ENCODE measurements at places on chromosomes 4 and X.

GRCh38 chr4:73538162-73538561, 56.6 kb downstream of the AFM start:
- DNase-seq = no peak

- DNase-seq = no peak
Observed at GRCh38 chr4:168841000-168841671, 168.9 kb downstream of the CBR4 start.

DNA sequence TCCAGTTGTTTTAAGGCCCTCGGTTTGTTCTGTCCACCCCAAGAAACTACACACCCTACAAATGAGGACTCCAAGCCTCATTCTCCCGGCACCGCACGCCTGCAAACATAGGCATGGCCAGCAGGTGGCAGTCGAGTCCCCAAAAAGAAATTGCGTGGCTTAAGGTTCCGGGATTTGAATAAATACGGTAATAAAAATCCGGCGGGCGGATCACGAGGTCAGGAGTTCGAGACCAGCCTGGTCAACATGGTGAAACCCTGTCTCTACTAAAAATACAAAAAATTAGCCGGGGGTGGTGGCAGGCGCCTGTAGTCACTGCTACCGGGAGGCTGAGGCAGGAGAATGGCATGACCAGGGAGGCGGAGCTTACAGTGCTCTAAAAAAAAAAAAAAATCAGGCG, 21.8 kb upstream of the CSF2RA start:
- peak; percentile 61 for DNase-seq

GRCh38 chr4:41989994-41990364, 351 bp upstream of the SLC30A9 start:
- DNase-seq = no peak

DNA sequence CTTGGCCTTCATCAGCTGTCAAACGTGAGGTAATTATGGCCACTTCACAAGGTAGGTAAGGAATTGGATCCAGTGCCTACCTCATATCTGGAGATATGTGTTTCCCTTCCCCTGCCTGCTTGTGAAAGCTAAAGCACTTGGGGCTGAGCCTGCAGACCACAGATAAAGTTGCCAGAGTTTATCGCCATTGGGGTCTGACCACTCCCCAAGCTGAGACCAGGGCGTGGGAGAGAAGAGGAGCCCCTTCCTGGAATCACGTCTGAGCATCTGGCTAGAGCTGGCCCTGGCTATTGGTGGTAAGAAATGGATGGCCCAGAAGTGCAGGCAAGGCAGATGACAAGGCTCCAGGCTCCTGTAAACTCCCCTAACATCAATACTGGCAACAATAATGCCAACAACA, 2.7 kb downstream of the ALAS2 start:
- DNase-seq = no peak

- DNase-seq = no peak
Observed at GRCh38 chr4:101280866-101281600, 66.3 kb downstream of the PPP3CA start.

DNA sequence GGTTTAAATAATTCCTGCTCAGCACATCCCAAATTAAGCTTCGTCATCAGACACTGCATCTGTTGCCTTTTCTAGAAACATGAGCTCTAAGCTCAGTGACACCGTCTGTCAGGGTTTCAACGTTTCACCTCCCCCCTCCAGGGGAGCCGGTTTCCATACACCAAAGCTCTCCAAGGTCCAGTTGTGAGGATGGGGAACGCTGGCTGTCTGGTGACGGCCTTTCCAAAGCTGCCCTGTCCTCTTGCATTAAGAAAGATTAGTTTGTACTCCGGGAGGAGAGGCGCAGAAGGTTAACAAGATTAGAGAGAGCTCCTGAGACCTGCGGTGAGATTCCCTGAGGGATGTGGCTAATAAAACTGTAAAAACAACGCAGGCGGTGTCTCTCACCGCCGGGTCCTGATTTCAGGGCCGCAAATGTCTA, 43.2 kb downstream of the ASMT start:
- no peak for DNase-seq

GRCh38 chr4:69830560-69831269, 29.2 kb downstream of the SULT1E1 start:
- peak; percentile 54 for DNase-seq

GRCh38 chr4:119540249-119540648, 88.4 kb downstream of the PDE5A start:
- DNase-seq = no peak

DNA sequence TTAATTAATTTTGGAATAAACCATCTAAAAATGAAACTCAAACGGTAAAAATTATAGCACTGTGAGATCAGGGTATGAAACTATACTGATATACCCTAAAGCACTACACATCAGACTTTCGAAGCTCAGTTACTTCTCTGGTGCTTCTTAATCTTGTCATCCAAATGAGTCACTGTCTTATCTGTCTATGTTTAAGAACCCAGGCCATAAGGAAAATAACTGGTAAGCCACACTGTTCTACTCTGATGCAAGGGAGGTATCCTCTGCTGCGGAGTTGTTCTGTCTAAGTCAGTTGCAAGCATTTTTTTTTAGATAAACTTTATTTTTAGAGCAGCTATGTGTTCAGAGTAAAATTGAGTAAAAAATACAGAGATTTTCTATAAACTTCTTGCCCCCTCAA, 830.8 kb upstream of the POU3F4 start:
- no peak for DNase-seq

DNA sequence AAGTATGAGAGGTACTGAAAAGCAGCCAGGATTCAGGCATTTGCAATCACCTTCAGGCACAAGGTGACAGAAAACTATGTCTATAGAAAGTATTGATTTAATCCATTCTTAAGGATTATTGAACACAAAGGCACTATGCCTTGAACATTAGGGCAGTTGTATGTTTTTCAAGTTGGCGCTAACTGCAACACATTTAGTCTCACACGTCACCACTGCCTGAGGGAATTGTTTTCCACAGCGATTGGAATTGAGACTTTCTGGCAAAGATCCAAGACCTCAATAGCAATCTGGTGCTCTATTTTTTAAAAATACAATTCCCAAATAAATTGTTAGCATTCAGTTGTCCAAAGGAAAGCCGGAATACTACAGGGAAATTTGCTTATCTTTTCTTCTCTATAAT, 52.7 kb upstream of the FTHL17 start:
- DNase-seq = no peak

GRCh38 chrX:10634392-10635161, 14.2 kb upstream of the MID1 start:
- DNase-seq = peak; percentile 88

DNA sequence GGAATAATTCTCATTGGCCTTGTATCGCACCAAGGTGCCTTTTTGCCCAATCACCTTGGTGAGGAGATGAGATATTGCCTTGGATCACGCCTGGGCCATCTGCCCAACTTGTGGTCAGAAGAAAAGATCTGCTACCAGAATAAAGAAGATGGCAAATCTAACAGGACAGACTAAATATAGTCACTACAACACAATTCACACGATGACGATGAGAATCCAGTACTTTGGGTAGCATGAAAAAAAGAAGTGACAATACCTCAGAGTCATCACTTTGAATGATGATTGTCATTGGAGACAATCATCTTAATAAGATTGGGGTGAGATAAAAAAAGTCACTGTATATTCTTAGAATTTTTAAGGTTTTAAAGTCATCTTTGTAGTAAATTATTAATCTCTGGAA, 7.3 kb upstream of the MSL3 start:
- DNase-seq = no peak

GRCh38 chr4:185004562-185005218, 13.6 kb upstream of the HELT start:
- no peak for DNase-seq

GRCh38 chr4:25818371-25818871, 44.4 kb downstream of the SEL1L3 start:
- DNase-seq = peak; percentile 70

GRCh38 chr4:168275836-168276235, 42.7 kb downstream of the DDX60 start:
- no peak for DNase-seq

GRCh38 chr4:88242144-88242543, 42.2 kb downstream of the PPM1K start:
- no peak for DNase-seq

- peak; percentile 7 for DNase-seq
Observed at GRCh38 chrX:49761481-49761880, 65.7 kb upstream of the PAGE1 start.

DNA sequence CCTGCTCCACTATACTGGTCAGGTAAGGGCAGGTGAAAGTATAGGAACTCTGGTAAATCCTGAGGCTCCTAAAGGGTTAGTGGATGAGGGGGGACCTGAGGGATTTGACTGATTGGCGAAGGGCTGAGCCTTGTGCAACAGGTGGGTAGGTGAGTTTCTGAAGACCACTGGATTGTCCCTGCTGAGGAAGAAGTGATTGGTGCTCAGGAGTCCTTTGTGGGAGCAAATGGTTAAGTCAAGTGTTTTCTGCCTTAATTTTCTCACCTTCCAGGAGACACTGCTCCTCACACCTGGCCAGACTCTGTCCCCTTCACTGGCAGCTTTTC, 156.6 kb downstream of the AMMECR1 start:
- DNase-seq = no peak

- DNase-seq = no peak
Observed at GRCh38 chr4:146110871-146111485, 64.5 kb upstream of the LSM6 start.

DNA sequence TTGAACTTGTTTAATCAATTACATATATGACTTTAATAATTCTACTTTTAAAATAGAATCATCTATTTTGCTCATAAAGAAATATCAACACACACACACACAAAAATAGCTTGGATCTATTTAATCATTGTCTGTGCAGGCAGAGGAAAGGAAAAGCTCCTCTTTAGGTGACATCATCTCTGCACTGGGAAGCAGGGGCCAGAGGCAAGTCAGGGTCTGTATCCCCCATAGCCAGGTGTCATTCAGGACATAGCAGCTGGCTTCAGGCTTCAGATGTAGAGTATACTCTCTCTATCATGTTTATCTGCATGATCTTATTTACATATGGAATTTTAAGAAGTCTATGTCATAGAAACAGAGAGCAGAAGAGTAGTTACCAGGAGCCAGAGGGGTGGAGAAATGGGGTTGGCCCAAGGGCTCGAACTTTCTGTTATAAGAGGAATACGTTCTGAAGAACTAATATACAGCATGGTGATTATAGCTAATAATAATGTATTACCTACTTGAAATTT, 110.4 kb upstream of the LDB2 start:
- DNase-seq = no peak

DNA sequence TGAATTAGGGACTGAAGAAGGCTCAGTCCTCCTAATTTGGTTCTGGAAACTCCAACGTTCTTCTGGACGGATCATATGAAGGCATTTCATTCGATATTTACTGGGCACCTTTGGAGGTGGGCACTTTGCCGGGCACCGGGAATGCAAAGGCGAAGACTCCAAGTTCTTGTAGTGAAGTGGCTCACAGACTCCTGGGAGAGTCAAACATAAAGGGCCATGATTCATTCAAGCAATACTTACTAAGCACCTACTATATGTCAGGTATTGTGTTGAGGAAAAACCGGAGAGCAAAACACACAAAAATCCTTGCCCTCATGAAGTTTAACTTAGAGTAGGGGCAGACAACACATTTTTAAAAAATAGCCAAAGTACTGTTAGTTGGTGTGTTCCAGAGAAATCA, 17.0 kb upstream of the ERCC6L start:
- no peak for DNase-seq

- DNase-seq = no peak
Observed at GRCh38 chrX:40705658-40706312, 29.6 kb downstream of the MED14 start.

GRCh38 chrX:15956681-15957080, 102.1 kb upstream of the AP1S2 start:
- peak; percentile 20 for DNase-seq

DNA sequence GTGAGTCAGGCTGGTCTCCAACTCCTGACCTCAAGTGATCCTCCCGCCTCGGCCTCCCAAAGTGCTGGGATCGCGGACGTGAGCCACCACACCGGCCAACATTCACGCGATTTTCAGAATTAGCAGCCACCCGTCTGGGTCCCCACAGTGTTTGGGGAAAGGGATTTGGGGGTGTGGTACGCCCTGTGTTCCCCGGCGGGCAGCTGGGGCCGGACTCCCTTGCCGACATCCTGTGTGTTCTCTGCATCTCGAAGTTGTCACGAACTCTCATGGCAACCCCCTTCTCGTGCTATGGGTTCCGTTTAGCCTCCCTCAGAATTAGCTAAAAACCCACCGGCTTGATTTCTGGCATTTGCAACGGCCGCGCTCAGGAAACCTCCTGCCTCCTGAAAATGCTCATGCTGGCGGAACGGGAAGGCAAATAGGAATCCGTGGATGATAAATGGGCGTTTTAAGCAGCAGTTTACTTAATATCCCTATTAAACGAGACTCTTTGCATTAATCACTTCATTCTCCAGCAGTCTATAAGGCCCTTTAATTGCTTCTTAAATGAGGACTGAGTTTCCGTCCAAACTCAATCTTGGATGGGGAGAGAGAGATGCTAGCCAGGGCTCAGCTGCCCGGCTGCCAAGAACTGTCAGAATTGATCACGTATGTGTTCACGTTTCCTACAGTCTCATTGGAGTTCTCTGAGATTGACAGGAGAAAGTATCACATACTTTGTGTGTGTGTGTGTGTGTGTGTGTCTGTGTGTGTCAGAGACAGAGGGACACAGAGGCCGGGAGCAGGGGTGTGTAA, 78.9 kb upstream of the PPP2R3B start:
- DNase-seq = no peak

DNA sequence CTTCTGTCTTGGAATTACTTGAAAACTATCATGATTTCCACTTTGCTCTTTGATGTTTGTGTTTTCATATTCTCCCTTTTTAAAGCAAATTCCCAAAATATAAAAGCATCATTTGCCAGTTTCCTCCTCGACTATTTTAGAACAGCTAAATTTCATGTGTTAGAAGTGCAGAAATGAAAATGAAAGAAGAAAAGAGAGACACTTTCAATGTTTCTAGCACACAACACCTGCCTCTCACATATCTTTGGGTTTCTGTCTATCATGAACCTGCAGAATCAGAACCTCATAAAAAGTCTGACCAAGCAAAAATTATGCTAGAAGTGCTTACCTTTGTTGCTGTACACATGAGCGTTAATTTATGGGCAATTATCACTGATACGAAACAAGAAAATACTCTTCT, 1.9 kb upstream of the NEUROG2 start:
- DNase-seq = no peak

GRCh38 chr4:91268913-91269312, 1034.9 kb upstream of the GRID2 start:
- DNase-seq = no peak

All from fibroblast of skin of back (primary cell).